ENCODE measurements at places on chromosomes 6 and 20.

DNA sequence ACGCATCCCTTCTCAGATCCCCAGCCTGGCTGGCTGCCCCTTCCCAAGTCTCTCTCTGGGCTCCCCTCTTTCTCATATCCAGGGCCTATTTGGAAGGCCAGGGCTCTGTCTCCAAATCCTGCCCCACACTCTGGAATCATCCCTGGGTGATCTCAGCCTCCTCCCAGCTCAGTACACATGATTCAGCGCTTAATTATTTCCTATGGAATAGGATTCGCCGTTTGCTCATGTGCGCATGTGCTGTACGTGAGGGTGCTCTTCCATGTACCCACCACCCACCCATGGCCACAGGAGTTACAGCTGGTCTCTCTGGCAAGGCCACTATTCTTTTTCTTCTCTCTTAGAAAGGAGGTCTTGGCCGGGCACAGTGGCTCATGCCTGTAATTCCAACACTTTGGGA, 81.7 kb upstream of the FOXP4 start:
- no peak for DNase-seq

- DNase-seq: no peak
Measured at GRCh38 chr6:138028893-138029292, 78.3 kb downstream of the PERP start.

DNA sequence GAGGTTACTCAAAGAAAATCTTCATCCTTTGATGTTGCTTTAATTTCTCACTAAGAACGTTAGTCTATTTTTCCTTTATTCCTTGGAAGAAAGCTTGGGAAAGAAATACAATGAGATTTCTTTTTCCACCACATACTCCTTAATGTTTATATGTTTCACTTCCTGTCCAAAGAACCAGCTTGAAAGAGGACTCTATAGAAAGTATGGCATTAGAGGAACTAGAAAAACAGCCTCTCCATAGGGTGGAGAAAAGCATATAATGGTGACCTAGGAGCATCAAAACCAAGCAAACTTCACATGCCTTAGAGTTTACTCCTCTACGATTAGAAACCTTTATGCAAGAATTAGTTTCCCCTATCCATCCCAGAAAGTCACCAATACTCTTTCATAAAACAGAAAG, 131.1 kb downstream of the OPRM1 start:
- no peak for DNase-seq

GRCh38 chr6:10177704-10178103, 237.2 kb downstream of the TFAP2A start:
- DNase-seq: no peak

DNA sequence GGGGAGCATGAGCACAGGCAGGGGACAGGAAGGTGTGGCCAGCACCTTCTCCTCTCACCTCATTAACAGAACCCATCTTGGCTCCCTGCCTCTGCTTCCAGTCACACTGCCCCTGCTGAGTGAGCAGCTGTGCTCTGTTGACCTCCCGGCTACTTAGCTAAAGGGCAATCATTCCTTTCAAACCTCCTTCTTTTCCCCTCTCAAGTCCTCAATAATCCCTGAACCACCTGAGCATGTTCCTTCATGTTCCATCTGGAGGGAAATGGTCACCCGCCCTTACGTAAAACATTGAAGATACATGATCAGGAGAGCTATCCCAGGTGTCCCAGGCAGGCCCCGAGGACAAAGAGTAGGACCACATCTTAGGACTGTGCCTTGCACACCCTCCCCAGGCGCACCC, 21.7 kb upstream of the MRPS10 start:
- DNase-seq: no peak

DNA sequence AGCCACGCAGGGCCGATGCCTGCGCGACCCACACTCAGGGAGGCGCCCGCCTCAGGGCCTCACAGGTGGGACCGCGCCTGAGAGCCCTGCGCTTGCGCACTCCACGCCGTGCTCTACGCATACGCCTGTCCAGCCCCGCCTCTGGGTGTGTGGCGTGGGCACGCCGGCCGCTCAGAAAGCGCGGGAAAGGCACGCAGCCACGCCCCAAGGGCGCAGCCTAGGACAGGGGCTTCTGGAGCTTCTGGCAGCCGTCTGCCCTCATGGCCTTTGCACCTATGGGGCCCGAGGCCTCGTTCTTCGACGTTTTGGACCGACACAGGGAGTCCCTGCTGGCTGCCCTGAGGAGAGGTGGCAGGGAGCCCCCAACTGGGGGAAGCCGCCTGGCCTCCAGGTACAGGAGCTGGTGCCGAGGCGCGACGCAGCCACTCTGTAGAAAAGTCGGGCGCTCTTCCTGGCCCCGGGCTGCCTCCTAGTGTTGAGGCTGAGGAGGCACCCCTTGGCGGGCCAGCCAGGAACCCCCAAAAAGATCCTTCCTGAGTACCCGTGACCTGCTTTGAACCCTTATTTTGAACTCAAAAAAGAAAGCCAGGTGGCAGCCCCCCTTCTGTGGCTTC, at the start of gene SPO11:
Gene SPO11, plus strand, starts transcription at position 196 of the 614 bp plus-strand sequence. Its CDS starts 65 bp downstream, at position 261.
- DNase-seq: no peak

DNA sequence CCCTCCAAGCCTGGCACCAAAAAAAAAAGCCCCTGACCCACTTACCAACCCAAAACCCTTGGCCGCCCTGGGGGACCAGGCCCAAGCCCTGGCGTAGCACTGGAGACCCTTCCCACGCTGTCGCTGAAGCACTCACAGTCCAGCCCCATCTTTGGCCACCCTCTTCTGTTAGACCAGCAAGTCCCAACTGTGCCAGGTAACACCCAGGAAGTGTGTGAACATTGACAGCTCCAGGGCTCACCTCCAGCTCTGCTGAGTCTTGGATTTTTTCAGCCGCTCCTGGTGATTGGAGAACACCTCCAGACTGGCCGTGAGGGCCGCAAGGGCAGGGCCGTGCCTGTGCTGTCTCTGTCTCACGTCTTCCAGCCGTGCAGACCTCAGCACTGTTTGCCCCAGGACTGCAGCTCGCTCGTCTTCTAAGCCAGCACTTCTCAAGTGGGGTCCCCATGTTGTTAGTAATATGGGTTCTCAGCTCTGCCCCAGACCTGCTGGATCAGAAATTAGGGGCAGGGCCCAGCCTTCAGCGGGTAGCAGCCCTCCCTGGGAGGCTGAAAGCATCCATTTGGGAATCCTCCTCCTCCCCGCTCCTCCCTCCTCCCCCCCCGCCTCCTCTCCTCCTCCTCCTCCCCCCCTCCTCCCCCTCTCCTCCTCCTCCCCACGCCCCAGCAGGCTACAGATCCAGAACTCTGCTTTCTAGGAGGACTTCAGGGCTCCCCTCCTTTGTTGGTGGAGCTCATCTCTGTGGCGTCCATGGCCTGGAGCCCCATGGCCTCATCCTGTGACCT, 18.1 kb downstream of the NPEPL1 start:
- DNase-seq: peak; percentile 42

DNA sequence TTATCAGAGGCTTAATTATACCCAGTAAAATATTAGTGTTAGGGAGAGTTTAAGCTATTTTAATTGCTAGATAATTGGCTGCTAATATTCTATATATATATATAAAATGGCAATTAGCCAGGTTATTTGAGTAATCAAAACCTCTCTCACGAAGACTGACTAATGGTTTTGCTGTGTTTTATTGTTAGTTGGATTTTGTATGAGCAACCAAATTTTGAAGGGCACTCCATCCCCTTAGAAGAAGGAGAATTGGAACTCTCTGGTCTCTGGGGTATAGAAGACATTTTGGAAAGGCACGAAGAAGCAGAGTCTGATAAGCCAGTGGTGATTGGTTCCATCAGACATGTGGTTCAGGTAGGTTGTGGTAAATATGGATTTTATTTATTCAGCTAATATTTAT, 102.2 kb downstream of the RTN4IP1 start:
- no peak for DNase-seq

DNA sequence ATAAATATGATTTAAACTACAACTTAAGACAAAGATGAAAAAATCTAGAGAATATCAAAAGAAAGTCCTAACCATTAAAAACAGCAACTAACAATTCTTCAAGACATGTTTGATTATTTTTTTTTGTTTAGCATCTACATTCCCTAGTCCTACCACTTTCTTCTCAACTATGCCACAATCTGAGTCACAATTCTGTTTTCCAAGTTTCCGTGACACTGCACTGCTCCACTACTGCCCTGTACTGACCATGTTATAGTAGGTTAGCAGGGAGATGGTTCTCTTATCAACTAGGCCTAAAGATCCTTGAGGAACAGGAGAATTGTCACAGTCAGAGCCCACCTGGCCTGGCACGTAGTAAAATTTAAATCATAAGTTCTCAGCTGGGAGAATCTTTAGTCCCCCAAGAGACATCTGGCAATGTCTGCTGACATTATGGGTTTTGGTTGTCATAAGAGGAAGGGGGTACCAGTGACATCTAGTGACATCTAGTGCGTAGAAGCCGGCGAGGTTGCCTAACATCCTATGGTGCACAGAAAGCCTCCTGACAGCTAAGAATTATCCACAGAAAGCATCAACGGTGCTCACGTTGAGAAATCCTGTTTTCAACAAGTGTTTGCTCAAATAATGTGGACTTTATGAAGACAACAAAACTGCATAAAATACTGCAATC, 100.5 kb downstream of the PDE10A start:
- no peak for DNase-seq

DNA sequence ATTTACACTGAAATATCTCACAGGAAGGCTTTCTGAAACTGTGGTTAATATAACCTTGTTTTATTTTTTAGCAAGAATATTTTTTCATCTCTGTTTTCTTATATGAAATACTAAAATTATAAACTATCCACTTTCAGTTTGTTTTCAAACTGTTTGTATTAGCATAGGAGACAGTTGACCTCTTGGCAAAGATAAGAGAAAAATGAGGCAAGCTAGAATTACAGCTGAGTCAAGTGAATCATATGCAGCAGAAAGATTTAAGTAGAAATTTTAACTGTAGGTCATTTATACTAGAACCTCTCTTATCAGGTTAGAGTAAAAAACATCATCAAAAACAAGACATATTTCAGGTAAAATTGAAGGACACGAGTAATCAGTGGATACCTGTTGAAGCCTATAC, 792.6 kb downstream of the PHF3 start:
- no peak for DNase-seq

GRCh38 chr6:152952866-152953509, 29.9 kb downstream of the FBXO5 start:
- DNase-seq: no peak

DNA sequence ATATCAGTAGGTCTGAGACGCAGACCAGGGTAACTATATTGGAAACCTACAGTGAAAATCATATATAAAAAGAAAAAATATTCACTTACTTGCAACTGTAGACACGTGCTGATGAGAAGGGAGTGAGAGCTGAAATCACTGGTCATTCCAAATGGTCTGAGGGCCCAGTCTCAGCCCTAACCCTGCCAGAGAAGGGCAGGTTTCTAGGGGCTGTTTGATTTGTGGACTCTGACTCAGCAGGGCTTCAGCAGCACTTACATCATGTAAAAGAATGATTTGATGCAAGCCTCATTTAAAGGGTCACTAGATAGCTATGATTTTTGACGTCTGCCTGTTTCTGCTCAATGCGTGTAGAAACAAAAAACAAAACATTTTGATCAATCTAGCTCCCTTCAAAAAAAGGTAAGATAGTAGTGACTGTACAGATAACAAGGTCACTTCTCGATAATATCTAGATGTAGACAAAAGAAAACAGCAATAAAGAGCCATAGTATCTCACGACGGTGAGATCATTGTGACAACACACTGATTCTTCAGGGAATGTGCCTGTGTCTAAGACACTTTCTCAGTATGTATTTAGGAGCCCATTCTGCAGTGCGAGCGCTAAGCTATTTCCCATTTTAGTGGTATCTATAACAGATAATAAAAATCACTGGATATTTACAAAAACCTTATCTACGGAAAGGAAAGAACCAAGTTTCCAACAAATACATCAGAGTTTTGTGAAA, 307.2 kb downstream of the HIVEP2 start:
- no peak for DNase-seq

DNA sequence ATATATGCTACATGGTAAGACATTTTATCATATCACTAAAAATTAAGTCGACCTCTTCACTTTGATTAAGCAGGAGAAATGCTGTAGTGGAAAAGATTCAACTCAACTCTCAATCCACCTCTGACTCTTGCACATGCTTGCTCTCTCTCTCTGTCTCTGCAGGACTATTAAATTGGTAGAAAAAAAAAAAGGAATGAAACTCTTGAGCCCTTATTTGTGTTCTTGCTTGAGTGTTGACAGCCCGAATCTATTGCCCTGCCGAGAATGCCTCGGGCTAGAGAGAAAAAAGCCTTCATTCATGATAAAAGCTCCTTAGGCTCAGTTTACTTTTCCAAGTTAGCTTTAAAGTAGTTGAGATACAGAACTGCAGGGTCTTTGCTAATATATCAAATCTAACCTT, 722.2 kb downstream of the PRKN start:
- no peak for DNase-seq

GRCh38 chr20:62603021-62603906, 39.0 kb upstream of the SLCO4A1 start:
- DNase-seq: no peak

DNA sequence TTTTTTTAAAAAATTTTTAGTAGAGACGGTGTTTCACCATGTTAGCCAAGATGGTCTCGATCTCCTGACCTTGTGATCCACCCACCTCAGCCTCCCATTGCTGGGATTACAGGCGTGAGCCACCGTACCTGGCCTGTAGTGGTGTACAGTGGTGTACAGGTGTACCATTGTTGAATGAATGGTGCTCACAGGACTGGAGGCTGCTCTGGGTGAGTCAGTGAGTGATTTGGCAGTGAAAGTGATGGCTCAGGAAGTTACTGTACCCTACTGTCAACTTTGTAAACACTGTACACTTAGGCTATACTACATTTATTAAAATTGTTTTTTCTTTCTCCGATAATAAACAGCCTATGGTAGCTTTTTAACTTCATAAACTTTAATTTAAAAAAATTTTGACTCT, 122.8 kb upstream of the EEF1E1 start:
- no peak for DNase-seq

GRCh38 chr20:61576372-61576771, 324.3 kb downstream of the CDH4 start:
- DNase-seq: no peak

GRCh38 chr20:57652606-57653545, 32.6 kb upstream of the ZBP1 start:
- peak; percentile 49 for DNase-seq

- DNase-seq: no peak
Measured at GRCh38 chr20:50475681-50476292, 34.4 kb upstream of the PTPN1 start.

DNA sequence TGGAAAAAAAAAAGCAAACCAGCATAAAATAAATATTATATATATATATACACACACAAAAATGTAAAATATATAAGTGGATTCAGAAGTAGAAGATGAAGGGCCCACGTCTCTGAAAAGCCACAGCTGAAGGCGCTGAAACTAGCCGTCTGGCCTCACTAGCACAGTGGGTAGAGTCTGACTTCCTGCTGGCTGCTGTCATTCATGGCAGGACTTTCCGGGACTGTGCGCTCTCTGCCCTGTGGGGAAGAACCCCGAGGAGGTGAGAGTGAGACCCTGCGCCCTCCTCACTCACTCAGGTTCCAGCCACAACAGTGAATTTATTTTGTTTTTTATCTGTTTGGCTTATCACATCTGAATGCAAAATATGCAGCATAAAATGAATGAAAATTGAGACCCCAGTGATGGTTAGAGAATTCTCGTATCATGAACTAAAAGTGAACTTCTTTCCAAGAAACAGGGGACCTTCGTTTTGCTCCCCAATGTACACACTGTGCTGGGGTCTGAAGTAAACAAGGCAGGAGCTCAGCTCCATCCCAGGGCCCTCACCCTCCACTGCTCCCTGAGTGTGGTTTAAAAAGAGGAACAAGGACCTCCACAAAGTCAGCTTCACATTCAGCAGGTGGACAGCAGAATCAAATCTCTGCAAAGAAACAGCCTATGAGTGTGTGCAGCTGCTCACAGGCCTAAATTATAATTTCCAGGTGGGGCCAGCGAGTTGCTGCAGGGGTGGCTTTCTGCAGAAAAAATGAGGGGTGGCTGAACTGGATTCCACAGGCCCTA, 1.3 kb upstream of the RAMACL start:
- no peak for DNase-seq
